ENCODE measurements at places on chromosomes 2 and 18.

DNA sequence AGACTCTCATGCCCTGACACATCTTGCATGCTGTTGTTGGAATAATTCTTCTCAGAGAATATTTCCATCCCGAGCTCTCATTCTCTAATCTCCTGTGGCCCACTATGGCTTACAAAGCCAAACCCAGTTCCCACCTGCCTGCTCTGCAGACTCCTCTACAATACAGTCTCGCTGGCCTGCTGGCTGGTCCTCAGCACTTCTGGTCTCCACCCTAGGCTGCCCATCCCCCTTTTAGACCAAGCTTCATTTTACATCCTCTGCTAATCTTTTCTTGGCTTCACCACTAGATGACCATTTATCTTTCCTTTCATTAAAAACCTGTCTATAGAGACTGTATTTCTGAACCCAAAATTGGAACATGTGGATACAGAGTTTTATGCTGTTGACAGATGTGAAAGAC lies 42.5 kb upstream of the YPEL5 start:
- no peak for DNase-seq

DNA sequence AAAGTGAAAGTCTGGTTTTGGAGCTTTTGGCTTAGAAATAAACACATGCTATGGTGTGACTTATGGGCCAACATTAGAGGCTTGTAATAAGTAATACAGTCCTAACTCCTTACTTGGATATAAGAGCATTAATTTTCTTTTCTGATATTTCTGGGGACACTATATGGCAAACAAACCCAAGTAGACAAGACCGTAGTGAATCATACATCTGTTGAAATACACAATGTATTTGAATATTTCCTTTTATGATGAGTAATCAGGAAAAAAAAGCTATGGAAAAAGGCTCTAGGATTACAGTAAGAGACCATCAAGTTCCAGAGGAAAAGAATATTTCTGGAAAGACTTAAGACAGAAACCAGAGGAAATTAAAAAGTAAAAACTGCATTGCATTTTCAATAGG lies 146.0 kb upstream of the CYP26B1 start:
- no peak for DNase-seq

GRCh38 chr2:215973954-215974699 lies 39.2 kb downstream of the MREG start:
- DNase-seq, result no peak

- no peak for DNase-seq
Measured at GRCh38 chr2:24935145-24935544, 15.1 kb upstream of the ADCY3 start.

DNA sequence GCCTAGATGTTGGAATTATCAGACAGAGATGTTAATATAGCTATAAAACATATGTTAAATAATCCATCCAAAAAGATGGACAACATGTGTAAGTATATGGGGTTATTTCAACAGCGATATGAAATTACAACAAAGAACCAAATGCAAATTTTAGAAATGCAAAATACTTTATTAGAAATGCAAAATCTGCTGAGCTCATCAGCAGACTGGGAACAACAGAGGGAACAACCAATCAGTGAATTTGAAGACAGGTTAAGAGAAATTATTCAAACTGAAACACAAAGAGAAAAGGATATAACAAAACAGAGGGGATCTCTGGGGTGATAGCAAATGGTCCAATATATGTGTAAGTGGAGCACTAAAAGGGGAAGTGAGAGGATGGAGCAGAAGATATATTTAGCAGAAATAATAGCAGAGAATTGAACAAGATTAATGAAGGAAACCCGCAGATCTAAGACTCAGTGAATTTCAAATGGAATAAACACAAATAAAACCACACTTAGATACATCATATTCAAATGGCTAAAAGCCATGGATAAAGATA lies 13.5 kb upstream of the HS6ST1 start:
- no peak for DNase-seq

DNA sequence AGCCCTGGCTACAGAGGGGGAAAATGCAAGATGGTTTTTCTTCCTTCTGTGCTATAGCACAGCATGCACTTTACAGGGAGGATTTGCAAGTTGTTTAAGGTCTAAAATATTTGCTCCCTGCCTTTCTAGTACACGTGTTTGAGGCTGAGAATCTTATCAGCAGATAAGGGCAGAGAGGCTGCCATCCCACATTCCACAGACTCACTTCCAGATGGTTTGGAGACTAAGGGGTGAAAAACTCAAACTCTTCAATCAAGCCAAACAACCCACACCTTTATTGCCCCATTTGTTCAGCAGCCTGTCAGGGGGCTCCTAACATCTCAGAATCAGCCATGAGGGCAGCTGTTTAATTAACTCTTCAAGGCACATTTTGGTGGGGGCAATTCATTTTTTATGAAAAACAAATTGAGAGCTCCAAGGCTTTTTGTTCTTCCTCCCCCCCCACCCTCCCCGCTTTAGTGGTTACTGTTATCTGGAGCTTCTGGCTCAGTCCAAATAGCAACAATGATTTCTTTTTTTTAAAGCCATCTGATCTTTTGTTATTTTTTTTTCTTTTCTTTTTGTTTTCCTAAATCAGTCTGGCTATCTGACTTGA lies 242.6 kb upstream of the NT5C1B start:
- no peak for DNase-seq

GRCh38 chr2:11976073-11976472 lies 229.6 kb downstream of the LPIN1 start:
- no peak for DNase-seq

GRCh38 chr2:170585067-170585466 lies 130.1 kb upstream of the SP5 start:
- no peak for DNase-seq

DNA sequence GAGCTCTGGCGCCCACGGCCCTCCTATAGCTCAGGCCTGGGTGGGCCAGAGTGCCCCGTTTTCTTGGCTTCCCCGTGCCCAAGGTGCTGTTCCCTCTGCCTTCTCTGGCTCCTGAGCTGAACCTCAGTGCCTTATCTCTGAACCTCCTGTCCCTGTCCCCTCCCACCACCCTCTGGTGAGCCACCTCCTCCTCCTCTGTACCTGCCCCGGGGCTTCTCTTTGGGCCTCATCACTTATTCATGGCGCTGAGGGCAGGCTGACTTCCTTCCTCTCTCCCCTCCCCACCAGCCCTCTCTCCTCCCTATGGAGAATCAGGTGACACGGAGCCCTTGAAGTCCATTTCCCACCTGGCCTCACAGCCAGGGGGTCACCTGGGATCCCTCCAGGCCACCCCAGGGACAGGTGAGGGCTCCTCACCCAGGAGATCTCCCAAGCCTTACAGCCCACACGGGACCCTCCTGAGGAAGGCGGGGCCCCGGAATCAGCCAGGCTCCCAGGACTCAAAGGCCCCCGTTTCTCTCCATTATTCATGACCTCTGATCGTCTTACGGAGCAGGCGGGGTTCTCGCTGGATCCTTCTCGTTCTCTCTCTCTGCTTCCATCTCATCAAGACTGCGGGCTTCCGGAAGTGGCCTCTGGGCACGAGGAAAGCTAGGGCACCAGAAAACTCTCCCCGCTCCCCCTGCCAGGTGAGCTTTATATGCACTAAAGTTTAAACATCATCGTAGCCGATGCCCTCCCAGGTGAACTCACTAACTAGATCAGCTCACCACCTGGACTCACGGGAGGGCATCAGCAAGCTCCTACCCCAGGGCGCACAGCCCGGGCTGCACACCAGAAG lies at the start of gene LOXHD1:
Gene LOXHD1, minus strand, starts transcription at position 106 of the 841 bp plus-strand sequence. CDS start 187 bp downstream, outside the sequence.
- DNase-seq, result no peak

GRCh38 chr18:35024965-35025364 lies 16.2 kb upstream of the MAPRE2 start:
- no peak for DNase-seq

DNA sequence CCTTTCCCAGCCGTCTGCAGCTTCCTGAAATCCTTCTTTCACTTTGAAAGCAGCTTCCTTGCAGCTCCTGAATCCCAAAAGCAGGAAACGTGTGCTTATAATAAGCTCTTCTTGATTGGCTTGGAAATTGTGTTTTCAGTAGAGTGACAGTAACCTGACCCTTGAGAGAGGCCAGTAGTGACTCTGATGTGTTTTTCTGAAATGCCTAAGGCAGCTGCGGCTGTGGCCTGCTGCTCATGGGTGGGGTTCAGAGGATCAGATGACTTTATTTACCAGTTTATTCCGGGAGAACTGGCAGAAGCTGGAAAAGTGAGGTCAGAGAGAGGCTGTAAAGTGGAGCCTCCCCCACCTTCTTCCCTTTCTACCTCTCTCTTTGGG lies 31.9 kb upstream of the RPIA start:
- DNase-seq, result no peak

DNA sequence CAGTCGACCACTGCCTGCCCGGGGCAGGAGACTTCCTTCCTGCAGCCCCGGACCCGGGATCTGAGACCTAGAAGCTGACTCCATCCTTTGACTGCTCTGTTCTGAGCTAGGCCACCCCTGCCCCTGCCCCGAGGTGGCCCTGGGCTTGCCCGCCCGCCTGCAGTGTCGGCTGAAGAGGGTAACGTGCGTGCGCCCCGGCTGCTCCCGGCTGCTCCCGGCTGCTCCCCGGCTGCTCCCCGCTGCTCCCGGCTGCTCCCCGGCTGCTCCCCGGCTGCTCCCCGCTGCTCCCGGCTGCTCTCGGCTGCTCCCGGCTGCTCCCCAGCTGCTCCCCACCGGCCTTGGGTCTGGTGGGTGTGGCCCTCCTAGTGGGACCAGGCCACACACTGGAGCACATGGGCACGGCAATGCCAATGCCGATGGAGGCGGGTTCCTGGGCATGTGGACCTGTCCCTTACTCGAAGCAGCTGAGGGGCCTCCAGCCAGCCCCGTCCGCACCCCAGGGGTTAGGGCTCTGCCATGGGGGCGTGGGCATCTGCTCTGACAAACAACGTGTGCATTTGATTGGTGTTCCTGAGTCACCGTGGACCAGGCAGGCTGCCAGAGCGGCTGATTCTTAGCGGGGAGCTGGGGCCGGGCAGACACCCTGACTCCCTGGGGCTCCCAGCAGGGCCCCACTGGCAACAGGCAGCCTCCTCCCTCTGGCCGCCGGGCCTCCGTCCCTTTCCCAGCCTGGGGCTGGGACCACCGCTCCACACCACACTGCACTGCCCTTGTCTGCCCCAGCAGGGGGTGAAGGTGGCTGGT lies 2.0 kb upstream of the GAL3ST2 start:
- peak; percentile 19 for DNase-seq

- DNase-seq, result no peak
Measured at GRCh38 chr2:191031256-191031655, 17.3 kb upstream of the STAT1 start.

- no peak for DNase-seq
Measured at GRCh38 chr18:2538844-2539243, 32.5 kb downstream of the METTL4 start.

Data from NCI-H1092 (cell line).